ENCODE measurements at places on chromosomes 5 and 9. TPM values are rescaled to one million over a fixed set of nuclear protein-coding genes. Genes with fewer than 3 reads are reported as not detected.

Gene MAMDC2
- polyA plus RNA-seq = 0.19 TPM

Gene NCS1
- not detected for polyA plus RNA-seq

Gene RBM18
- polyA plus RNA-seq = 16.5 TPM

- peaks cover 44% of the 10 kb centered on the region for H3K27me3 ChIP-seq
- DNase-seq = no peak
- H3K4me3 ChIP-seq = no peak overlapping the region
Measured at GRCh38 chr9:138022121-138022741, 144.6 kb downstream of the CACNA1B start.

DNA sequence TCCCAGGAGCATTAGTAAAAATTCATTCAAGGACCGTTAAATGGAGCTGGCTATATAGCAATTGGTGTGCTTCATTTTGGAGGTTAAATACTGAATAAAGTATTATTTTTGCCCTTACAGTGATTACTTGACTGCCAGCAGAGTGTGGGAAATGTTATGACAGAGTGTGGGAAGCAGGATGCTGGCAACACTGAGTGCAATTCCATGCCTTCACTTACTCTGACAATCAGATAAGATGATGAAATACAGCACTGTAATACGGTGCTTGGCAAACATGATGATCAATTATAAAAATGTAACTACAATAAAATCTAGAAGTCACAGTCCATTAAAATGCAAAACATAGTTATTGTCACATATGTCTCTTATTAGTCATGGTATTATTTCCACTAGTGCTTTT, 651.3 kb downstream of the PTPRD start:
- no peak overlapping the region for H3K4me3 ChIP-seq
- no peaks in the 10 kb centered on the region for H3K4me1 ChIP-seq
- H3K27ac ChIP-seq = no peak overlapping the region
- H3K27me3 ChIP-seq = peaks cover 7% of the 10 kb centered on the region

GRCh38 chr5:18699681-18700080, 1065.4 kb downstream of the TAF11L14 start:
- H3K4me3 ChIP-seq = no peak overlapping the region
- DNase-seq = no peak
- peaks cover 5% of the 10 kb centered on the region for H3K4me1 ChIP-seq

GRCh38 chr5:5857396-5857795, 434.9 kb downstream of the ICE1 start:
- DNase-seq = no peak
- H3K36me3 ChIP-seq = no peaks in the 10 kb centered on the region
- peaks cover 6% of the 10 kb centered on the region for H3K27me3 ChIP-seq
- H3K27ac ChIP-seq = no peak overlapping the region
- no peak overlapping the region for H3K4me3 ChIP-seq

GRCh38 chr5:12095808-12096281, 191.6 kb upstream of the CTNND2 start:
- H3K36me3 ChIP-seq = no peaks in the 10 kb centered on the region
- H3K4me1 ChIP-seq = no peaks in the 10 kb centered on the region
- H3K27ac ChIP-seq = no peak overlapping the region
- no peak for DNase-seq
- no peaks in the 10 kb centered on the region for H3K27me3 ChIP-seq
- H3K4me3 ChIP-seq = no peak overlapping the region

DNA sequence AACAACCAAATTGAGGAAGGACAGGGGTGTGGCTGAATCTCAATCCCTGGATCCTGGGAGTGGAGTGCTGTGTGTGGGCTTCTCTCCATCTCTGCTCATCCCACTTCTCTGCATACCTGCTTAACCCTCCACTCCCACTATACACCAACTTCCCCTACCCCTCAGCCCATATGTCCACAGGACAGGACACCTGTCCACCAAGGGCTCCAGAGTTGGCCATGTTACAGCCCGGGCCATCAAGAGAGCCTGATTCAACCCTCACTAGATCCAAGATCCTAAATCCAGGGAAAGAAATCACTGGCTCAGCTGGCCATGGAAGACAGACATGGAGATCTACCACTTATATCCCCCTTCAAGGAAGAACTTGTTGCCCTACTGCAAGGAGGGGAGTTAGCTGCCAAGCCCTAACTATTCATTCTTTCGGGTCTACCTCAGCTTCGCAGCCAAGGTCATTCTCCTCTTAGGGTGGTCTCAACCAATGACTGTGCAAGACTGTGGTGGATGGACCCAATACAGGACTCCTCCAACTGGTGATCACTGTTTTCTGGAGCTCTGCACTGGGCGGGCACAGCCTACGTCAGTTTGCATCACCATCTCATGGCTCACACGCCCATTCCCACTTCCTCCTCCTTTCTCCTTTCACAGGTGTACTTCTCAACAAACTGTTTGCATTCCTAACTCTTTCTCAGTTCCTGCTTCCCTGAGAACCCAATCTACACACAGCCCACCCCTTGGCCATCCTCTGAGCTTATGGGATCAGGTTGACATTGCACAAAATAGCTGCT, 53.7 kb upstream of the ZBTB43 start:
- H3K4me3 ChIP-seq = no peak overlapping the region
- no peaks in the 10 kb centered on the region for H3K27me3 ChIP-seq

- H3K36me3 ChIP-seq = peaks cover 2% of the 10 kb centered on the region
- H3K4me3 ChIP-seq = no peak overlapping the region
- no peak for DNase-seq
Measured at GRCh38 chr5:177520916-177521513, 4.3 kb upstream of the DDX41 start.

DNA sequence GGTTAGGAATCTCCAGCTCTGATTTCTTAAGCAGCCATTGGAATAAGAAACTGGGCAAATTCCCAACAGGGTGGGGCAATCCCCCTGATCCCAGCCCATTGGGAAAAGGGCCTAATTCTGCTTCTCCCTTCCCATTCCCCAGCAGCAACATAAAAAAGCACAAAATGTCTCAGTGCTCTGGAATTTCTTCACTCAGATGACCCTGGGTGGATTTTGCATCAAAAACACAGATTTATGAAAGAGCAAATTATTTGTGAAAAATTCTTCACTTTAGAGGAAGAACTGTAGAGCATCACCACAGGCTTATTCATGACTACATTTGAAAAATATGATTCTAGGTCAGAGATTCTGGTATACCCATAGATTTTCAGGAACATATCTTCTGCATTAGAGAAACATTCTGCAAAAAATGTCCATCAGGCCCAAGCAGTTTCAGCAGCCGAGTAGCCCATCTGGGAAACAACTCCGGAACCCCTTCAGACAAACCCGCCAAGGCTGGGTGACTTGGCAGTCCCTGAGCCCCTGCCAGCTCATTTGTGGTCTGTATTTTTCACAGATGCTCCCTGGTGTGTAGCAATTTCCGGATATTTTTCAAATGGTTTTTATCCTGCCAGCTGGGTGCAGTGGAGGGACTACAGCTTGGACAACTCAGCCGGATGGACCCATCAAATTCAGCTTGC, 102.1 kb upstream of the RANBP3L start:
- H3K27ac ChIP-seq = no peak overlapping the region
- H3K4me1 ChIP-seq = no peaks in the 10 kb centered on the region
- no peak for DNase-seq
- H3K36me3 ChIP-seq = no peaks in the 10 kb centered on the region
- H3K27me3 ChIP-seq = peaks cover 2% of the 10 kb centered on the region

- H3K27me3 ChIP-seq = no peaks in the 10 kb centered on the region
- H3K36me3 ChIP-seq = no peaks in the 10 kb centered on the region
- H3K4me1 ChIP-seq = no peaks in the 10 kb centered on the region
- DNase-seq = no peak
Measured at GRCh38 chr5:44914221-44914620, 105.5 kb downstream of the MRPS30 start.

DNA sequence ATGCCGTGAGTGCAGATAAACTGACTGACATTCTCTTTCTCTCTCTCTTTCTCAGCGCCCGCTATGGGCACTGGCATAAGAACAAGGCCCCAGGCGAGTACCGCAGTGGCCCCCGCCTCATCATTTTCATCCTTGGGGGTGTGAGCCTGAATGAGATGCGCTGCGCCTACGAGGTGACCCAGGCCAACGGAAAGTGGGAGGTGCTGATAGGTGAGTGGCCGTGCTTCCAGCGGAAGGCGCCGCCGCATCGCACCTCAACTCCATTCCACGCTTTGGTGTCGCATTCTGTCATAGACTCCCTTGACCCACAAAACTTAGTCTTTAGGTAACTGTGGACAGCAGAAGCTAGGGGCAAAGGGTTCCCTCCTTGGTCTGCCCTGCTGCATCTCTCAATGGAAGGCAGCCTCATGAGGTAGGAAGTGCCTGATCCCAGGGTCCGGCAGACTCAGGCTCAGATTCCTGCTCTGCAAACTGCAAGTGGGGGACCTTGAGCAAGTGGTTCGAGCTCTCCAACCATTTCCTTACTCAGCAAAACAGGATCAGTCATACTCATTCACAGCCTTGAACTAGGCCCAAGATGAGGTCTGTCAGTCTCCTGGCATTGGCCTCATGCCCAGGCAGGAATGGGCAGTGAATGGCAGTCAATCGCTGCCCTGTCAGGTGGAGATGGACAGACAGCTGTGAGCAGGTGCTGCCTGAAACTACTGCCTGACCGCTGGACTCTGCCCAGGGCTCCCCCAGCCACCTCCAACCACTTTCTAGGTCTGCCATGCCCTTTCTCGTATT, 24.2 kb upstream of the CFAP157 start:
- H3K36me3 ChIP-seq = no peaks in the 10 kb centered on the region
- H3K27ac ChIP-seq = no peak overlapping the region
- no peak overlapping the region for H3K4me3 ChIP-seq
- no peak for DNase-seq

DNA sequence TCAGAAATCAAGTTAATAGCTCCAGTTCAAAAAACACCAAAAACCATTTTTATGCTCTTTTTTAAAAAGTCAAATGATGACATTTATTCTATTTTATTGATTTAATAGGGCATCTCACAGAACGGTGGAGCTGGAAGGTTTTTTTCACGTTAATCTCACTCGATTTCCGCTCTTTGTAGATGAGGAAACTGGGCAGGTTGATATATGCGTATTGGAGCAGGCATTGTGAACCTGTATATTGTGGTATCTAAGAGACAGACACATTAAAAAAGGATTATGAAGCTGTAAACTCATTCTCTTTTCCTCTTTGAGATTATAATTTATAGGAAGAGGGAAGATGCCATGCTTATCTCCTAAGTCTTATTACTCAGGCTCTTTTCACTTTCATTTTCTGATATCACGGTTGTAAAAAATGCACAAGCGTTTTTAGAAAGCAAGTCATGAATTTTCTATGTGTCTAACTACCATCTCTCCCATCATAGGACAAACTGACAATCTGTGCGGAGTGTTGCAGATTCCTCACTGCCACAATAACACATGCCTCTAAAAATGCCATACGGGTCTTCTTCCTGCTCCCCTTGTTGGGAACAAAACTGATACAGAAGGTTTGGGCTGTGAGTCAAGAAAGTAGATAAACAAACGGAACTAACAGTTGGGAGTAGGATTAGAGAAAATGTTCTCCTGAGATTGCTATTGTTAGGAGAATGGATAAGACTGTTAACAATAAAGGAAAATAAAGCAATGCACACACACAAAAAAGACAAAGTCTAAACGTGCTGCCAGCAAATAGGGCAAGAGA, 1997.7 kb downstream of the MAT2B start:
- H3K4me1 ChIP-seq = no peaks in the 10 kb centered on the region
- no peak overlapping the region for H3K4me3 ChIP-seq
- no peaks in the 10 kb centered on the region for H3K27me3 ChIP-seq
- H3K36me3 ChIP-seq = no peaks in the 10 kb centered on the region
- H3K27ac ChIP-seq = no peak overlapping the region

DNA sequence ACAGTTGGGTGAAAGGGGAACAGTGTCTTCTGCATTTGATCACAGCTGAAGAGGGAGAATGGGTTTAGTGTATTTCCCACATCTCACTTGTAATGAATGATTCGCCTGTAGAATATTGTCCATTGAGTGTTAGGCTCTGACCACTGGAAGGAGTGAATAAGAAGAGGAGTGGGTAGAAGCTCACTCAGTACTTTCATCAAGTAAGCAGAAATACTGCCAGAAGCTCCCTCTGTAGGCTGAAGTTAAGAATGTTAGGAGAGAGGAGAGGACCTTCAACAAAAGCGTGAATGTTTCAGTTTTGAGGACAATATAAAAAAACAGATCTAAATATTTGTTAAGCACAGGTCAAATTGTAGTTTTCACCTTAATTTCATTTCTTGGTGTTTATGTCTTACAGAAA, 27.5 kb downstream of the FSD1L start:
- no peak for DNase-seq
- H3K4me1 ChIP-seq = no peaks in the 10 kb centered on the region
- no peaks in the 10 kb centered on the region for H3K36me3 ChIP-seq
- H3K27me3 ChIP-seq = no peaks in the 10 kb centered on the region
- no peak overlapping the region for H3K27ac ChIP-seq

DNA sequence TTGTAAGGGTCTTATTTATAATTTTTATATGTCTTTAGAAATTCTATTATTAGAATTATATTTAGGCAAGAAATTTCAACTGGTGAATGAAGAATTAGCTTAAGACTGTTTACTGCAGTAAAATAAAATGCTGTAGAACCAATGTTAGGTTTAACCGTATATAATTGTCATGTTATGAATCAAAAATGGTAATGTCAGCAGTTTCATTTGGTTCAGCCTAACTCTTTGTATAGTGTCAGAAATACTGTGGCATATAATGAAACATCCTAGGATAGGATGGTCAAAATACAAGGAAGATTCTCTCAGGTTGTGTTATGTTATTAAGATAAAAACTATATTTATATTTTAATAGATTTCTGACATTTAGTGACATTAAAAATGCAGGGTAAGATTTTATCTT, 64.4 kb upstream of the EIF4EBP3 start:
- H3K4me3 ChIP-seq = no peak overlapping the region
- no peaks in the 10 kb centered on the region for H3K27me3 ChIP-seq
- H3K4me1 ChIP-seq = no peaks in the 10 kb centered on the region
- peaks cover 58% of the 10 kb centered on the region for H3K36me3 ChIP-seq
- no peak overlapping the region for H3K27ac ChIP-seq
- DNase-seq = no peak

GRCh38 chr5:51225789-51226742, 157.2 kb upstream of the ISL1 start:
- H3K36me3 ChIP-seq = no peaks in the 10 kb centered on the region
- DNase-seq = no peak
- H3K4me3 ChIP-seq = no peak overlapping the region

GRCh38 chr5:102089883-102090282, 206.2 kb downstream of the SLCO4C1 start:
- H3K27ac ChIP-seq = no peak overlapping the region
- no peaks in the 10 kb centered on the region for H3K4me1 ChIP-seq
- no peak overlapping the region for H3K4me3 ChIP-seq
- no peaks in the 10 kb centered on the region for H3K36me3 ChIP-seq
- no peak for DNase-seq

GRCh38 chr5:147046281-147046680, 167.7 kb upstream of the PPP2R2B start:
- H3K36me3 ChIP-seq = no peaks in the 10 kb centered on the region
- peaks cover 5% of the 10 kb centered on the region for H3K27me3 ChIP-seq
- DNase-seq = no peak
- no peaks in the 10 kb centered on the region for H3K4me1 ChIP-seq

- no peak for DNase-seq
- H3K4me3 ChIP-seq = no peak overlapping the region
- H3K27ac ChIP-seq = no peak overlapping the region
- H3K36me3 ChIP-seq = no peaks in the 10 kb centered on the region
- H3K4me1 ChIP-seq = no peaks in the 10 kb centered on the region
- peaks cover 25% of the 10 kb centered on the region for H3K27me3 ChIP-seq
Measured at GRCh38 chr5:171534043-171534895, 114.8 kb downstream of the FGF18 start.

- H3K4me3 ChIP-seq = no peak overlapping the region
- no peak for DNase-seq
- peaks cover 20% of the 10 kb centered on the region for H3K4me1 ChIP-seq
- H3K36me3 ChIP-seq = peaks cover 13% of the 10 kb centered on the region
Measured at GRCh38 chr5:1321576-1321975, 23.3 kb downstream of the CLPTM1L start.

- no peaks in the 10 kb centered on the region for H3K36me3 ChIP-seq
- DNase-seq = no peak
- H3K27ac ChIP-seq = no peak overlapping the region
- H3K4me3 ChIP-seq = no peak overlapping the region
Measured at GRCh38 chr9:76734716-76735115, 29.5 kb upstream of the PCA3 start.
